ENCODE measurements at places on chromosomes 7 and 10.

- no peak for DNase-seq
Measured at GRCh38 chr7:143316492-143316891, 581 bp downstream of the CLCN1 start.

GRCh38 chr7:142943706-142944268 lies 4.5 kb downstream of the LLCFC1 start:
- no peak for DNase-seq

DNA sequence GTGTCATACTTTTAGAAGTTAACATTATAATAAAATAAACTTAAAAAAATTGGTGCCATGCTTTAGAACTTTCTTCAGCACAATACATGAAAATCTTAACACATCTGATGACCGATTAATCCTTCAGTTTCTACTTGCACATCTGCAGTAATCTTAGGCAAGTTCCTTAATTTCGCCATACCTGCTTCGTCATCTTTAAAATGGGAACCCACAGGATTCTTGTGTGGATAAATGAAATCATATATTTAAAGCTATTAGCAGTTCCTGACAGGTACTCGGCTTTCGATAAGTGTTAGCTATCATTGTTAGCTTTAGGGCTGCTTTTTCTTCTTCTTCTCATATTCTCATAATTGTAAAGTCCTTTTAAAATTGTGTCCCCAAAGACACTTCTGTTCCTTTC lies 907 bp upstream of the VPS50 start:
- DNase-seq: no peak

DNA sequence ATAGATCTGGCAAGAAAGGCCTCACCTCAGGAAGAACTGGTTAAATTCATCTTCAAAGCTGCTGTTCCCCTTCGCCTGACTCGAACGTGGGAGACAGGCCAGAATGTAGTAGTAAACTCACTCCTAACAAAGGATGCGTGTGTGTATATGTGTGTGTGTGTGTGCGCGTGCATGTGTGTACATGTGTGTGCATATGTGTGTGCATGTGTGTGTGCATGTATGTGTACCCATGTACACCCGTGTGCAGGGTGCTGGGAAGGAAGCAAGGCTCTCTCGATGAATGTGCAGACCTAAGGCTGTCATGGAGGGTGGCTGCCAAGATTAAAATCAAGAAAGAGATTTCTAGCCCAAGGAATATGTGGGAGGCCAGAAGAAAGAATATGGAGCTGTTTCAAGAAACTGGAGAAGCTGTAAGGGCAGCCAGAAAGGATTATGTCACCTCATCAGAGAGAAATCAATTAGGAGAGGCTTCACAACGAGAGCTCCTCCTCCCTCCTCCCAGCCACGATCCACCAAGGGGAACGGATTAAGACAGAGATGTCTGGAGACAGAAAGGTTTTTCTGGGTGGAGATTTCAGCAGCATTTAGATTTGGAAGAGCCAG lies 34.0 kb upstream of the LBX1 start:
- no peak for DNase-seq

GRCh38 chr10:124570646-124571045 lies 109.0 kb downstream of the LHPP start:
- no peak for DNase-seq

DNA sequence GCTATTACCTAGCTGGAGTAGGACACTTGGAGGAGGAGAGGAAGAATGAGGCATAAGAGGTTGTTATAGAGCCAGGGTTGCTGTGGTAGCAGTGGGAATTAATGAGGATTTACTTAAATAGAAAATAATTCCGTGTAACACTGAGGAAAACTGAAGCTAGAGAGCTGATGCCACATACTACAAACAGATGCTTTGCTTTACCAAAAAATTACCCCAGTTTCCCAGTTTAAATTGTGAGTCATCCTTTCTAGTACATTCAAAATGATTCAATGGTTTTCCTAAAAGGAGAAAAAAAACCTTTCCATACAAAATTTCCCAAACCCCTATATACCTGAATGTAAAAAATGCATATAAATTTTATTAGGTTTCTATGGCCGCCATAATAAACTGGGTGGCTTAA lies 58.3 kb downstream of the ZNF518A start:
- DNase-seq: no peak

- no peak for DNase-seq
Measured at GRCh38 chr7:80830584-80831285, 88.1 kb downstream of the SEMA3C start.

GRCh38 chr7:127644484-127644883 lies 7.5 kb upstream of the SND1 start:
- DNase-seq: no peak

GRCh38 chr10:110723224-110723891 lies 79.2 kb downstream of the RBM20 start:
- DNase-seq: no peak

- no peak for DNase-seq
Measured at GRCh38 chr10:75395066-75395931, 6.3 kb downstream of the ZNF503 start.

DNA sequence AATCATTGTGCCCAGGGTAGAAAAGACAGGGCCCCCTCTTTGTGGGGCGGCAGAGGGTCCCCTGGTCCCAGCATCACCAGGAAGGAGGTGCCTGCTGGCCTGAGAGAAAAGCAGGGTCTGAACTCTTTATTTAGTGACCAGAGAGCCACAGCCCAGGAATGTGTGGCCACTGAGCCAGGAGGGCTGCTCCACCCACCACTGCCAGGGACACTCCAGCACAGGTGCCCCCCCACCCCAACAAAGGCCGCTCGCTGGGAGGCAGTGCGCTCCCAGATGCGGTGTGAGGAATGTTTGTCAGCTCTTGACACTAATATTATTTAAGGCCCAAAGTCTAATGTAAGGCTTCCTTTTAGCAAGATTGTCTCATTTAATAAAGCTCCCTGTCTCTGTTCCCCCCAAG lies 59.6 kb upstream of the ZMIZ1 start:
- DNase-seq: no peak

DNA sequence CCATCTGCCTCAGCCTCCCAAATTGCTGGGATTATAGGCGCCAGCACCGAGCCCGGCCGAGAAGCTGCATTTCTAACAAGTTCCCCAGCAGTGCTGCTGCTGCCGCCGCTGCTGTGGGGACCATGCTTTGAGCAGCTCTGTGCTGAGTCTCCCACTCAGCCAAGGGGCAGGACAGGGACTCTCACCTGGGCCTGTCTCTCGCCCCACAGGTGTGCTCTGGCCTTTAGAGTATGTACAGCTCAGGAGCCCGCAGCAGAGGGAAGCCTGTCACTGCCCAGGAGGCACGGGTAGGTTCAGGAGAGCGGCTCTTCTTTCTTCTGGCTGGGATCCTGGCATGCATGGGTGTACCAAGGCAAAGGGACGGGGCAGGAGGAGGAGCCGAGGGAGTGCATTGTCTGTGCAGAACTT lies 130.1 kb downstream of the CAMK1D start:
- DNase-seq: no peak

DNA sequence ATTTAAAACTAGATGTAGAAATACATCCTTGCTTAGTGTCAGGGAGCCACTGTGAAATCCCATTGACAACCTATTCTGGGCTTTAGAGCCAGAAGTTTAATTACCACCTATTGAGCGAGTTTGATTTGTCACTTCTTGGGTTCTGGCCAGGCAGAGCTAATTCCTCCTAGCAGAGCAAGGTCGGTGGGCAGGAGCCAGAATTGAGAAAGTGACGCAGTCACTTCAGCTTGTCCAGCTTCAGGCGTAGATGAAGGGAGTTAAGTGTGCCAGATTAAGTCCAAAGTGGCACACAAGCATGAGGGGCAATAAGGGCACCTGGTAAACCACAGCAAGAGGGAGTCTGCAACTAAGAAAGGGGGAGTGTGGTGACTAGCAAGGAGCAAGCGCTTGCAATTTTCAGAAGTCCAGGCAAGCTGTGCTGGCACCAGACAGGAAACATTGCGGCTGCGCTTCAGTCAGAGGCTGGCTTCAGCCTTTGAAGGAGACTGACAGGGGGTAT lies 119.4 kb downstream of the ST7 start:
- DNase-seq: no peak

- DNase-seq: no peak
Measured at GRCh38 chr10:48899781-48900180, 39.9 kb downstream of the LRRC18 start.

DNA sequence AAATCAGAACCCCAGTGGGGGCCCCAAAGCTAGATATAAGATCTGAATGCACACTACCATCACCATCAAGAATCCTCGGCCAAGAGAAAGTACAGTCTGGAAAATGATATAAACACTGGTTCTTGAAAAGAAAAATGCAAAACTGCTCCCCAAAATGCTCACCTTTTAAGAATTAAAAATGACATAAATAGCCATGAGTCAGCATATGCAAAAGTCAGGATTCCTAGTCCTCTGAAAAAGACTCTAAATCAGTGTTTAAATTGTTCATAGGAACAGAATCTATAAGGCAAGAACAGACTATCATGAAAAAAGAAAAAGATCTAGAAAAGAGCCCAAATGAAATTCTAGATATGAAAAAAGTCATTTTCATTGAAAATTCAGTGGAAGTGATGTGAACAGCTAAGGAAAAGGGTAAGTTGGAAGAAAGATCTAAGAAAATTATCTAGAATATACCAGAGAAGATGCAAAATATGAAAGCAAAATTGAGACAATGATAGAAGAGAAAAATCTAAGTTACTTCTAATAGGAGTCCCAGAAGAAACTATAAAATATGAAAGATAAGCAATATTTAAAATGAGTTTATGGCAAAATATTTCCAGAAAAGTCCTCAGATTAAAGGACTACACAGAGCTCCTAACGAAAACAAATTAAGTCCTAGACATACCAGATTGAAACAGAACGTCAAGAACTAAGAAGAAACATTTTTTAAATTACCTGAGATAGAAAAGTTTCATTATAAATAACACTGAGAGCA lies 18.9 kb downstream of the HNRNPA2B1 start:
- no peak for DNase-seq

DNA sequence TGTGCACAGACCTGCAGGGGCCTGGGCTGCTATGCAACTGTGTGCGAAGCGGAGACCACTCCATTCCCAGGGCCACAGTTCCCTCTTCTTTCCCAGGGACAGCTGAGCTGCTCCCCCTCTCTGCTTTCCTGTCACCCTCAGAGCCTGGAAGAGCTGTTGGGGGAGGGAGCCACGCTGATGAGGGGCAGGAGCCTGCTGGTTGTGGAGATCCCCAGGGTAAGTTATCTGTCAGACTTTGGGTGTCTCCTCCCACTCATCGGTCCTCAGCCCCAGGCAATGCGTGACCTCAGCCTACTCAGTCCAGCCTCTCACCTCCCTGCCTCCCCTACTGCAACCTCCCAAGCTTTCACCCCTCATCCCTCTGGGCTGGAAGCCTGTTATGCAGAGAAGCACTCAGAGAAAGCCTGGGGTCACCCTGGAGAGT lies 53.5 kb downstream of the ZNF467 start:
- DNase-seq: no peak

GRCh38 chr10:49649294-49649693 lies 30.2 kb upstream of the C10orf53 start:
- peak; percentile 61 for DNase-seq

DNA sequence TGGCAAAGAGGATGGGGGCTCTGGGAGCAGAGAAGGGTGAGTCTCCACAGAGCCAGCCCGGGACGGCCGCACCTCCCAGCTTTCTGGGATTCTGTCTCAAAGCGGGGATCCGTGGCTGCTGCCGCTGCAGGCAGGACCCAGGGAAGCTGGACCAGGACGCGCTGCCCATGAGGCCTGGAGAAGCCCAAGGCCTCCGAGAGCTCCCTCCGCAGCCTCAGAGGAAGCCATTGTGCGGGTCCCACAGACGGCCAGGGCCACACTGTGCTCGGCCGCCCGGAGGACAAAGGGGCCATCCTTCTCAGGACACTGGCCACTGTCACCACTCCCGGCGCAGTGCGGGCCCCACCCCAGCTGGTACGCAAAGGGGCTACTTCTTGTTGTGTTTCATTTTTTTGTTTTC lies 79.3 kb upstream of the PDGFA start:
- DNase-seq: no peak

DNA sequence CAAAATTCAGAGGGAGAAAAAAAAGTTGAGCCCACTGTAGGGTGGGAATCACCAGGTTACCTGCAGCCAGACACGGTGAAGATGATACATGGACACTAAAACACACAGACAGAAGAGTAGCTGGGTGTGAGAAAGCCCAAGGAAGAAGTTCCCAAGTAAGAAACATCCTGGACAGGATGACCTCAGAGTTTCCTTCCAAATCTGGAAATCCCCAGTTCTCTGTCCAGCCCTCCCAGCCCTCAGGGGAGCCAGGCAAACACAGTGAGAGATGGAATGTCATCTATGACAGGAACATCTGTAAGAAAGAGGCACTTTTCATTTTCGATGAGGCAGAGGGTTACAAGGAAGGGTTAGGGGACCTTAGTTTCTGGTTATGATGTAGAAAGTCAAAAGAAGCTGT lies 125.1 kb upstream of the LYZL1 start:
- no peak for DNase-seq

DNA sequence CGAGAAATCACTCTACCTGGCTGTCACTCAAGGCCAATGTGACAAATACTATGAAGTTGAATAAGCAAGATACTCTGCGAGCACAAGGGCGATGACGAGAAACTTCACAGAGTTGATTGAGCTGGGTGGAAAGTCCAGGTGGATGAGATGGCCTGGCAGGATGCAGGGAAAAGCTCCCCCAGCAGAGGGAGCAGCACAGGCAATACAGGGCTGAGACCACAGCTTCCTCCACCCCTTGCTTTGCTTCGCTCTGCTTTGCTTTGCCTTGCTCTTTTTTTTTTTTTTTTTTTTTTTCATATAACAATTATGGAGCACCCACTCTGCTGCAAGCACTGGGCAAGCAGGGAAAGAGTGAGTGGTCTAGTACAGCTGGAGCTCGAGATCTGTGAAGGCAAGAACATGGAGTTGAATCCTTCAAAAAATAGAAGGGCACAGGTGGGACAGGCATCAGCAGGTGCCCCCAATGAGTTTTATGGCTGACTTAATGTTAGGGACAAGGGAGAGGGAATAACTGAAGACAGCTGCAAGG lies 88.3 kb downstream of the CABCOCO1 start:
- DNase-seq: peak; percentile 87
